ENCODE measurements at places on chromosomes 2 and 18. TPM values are rescaled to one million over a fixed set of nuclear protein-coding genes. Genes with fewer than 3 reads are reported as not detected.

Gene POTEI
- total RNA-seq: not detected

Gene CMPK2
- total RNA-seq: 0.18 TPM

Gene ELOA2
- total RNA-seq: not detected

Gene CGREF1
- 1.8 TPM for total RNA-seq

Gene ABCG8
- not detected for total RNA-seq

Gene FNDC4
- total RNA-seq: 31.9 TPM

Gene REG3A
- total RNA-seq: not detected

Gene SERPINB13
- total RNA-seq: not detected

Gene HJURP
- total RNA-seq: 23.1 TPM

Gene ARHGAP25
- total RNA-seq: 9.4 TPM

Gene CNNM4
- total RNA-seq: 4.4 TPM

Gene AGBL5
- total RNA-seq: 25.9 TPM

Gene CYB5A
- 119 TPM for total RNA-seq

Gene SH3RF3
- total RNA-seq: 15.9 TPM

Gene SUCLG1
- 90.8 TPM for total RNA-seq

Gene POU3F3
- not detected for total RNA-seq

Gene TTLL4
- total RNA-seq: 9.6 TPM

Gene RIT2
- not detected for total RNA-seq

Gene AQP12B
- total RNA-seq: not detected

Gene CHRNG
- not detected for total RNA-seq

Gene TBR1
- not detected for total RNA-seq

Gene SLC8A1
- total RNA-seq: 17.9 TPM

Gene KLHL41
- total RNA-seq: 0.35 TPM

Gene LRRC30
- not detected for total RNA-seq

Gene C18orf63
- not detected for total RNA-seq

Gene IL36G
- total RNA-seq: not detected

Gene FZD7
- total RNA-seq: 12.1 TPM

Gene CDKL4
- total RNA-seq: 0.71 TPM

Gene GNAL
- total RNA-seq: not detected

Gene MDH1B
- total RNA-seq: 0.53 TPM

Gene DNAH6
- total RNA-seq: 0.29 TPM

Gene LCT
- total RNA-seq: not detected

Gene FLACC1
- 0.35 TPM for total RNA-seq

Gene CYP27A1
- 20.4 TPM for total RNA-seq

Gene DLGAP1
- not detected for total RNA-seq

Gene ALLC
- total RNA-seq: not detected

Gene ZEB2
- total RNA-seq: 39.7 TPM

Data from myometrial cell (primary cell).